ENCODE measurements at places on chromosomes 5 and 9. TPM values are rescaled to one million over a fixed set of nuclear protein-coding genes. Genes with fewer than 3 reads are reported as not detected.

Gene HMCN2
- total RNA-seq: 13.7 TPM

Gene TEX48
- not detected for total RNA-seq

Gene C9orf153
- total RNA-seq: not detected

Gene PAPPA
- 4.4 TPM for total RNA-seq

Gene ARL14EPL
- not detected for total RNA-seq

Gene FOXD4L5
- total RNA-seq: not detected
